Activated CD4-positive, alpha-beta T cell treated with anti-CD3 and anti-CD28 coated beads, Interleukin-2, amount 10 ng/mL, durations not matched to agents 7 days and 5 days (primary cell): ENCODE measurements at places on chromosomes 2 and 18.
A peak's percentile ranks its signal among the peaks of the same experiment; 100 is the strongest.

DNA sequence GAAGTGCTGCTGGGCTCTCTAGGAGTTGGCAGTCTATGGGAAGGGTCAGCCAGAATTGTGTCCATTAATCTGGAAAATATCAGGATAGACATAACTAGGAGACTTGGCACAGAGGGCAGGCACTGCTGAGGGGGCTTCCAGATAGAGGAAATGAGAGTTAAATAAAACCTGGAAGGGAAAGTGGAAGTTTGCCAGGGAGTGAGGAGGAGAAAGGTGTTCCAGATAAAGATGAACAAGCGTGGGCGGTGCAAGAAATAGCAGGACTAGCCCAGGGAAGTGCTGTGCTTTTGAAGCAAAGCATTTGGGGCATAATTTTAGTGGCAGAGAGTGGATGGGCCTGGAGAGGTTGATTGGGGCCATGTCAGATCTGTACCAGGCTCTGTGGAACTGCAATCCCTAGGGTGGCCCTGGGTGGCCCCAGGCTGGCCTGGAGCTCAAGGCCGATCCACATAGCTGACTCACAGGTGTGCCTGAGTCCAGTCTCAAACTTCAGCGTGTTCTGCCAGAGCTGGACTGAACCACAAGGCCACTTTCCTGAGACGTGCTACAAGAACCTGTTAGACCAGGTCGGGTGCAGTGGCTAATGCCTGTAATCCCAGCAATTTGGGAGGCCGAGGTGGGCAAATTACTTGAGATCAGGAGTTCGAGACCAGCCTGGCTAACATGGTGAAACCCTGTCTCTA lies 26.9 kb downstream of the GALM start:
- DNase-seq, result no peak

DNA sequence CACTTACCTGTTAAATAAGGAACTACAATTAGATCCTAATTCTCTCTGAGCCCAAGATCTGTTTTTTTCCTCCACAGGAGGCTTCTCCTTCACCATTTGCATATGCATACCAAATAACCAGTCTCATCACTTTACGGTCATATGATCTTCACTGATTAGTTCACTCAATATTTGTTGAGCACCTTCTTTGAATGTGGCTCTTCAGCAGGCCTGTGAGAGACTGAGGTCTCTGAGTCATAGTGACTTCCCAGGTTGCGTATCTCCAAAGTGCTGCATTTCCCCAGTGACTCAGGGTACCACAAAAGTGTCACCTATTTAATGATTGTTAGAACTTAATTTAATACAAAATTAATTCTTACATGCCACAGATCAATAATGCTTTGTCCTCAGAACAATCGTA lies 108.8 kb upstream of the TRIB2 start:
- DNase-seq, result no peak

DNA sequence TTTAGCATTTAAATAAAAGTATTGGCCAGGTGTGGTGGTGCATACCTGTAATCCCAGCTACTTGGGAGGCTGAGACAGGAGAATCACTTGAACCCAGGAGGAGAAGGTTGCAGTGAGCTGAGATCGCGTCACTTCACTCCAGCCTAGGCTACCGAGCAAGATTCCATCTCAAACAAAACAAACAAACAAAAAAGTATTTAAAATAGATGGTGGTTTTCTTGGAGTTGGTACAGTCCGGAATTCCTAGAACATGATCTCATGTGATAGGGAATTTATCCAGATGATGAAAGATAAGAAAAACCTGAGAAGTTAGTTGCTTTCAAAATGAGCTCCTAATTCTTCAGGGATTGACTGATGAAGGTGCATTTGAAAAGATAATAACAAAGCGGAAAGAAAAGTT lies 62.0 kb downstream of the BIRC6 start:
- no peak for DNase-seq

DNA sequence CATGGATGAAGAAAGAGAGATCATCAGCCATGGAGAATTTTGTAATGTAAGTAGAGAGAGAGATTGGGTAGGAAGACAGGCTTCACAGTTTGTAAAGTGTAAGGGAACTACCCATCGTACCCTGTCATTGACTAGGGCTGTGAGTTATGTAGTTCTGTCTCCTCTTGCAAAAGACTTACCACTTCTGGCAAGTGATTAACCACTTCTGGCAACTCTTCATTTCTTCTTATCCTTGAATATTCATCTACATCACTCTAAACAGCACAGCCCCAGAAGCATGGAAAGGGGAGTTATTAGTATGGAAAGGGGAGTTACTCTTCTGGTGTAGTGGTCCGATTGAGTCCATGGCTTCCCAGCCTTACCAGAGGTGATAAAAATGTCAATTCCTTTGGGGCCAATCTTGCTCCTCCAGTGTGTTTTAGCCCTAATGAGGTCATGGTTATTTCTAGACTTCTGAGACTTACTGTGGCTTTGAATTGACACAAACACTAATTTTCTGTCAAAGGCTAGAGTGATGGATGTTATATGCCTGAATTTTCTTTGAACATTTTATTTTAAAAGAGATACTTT lies 52.0 kb downstream of the STAT1 start:
- no peak for DNase-seq

DNA sequence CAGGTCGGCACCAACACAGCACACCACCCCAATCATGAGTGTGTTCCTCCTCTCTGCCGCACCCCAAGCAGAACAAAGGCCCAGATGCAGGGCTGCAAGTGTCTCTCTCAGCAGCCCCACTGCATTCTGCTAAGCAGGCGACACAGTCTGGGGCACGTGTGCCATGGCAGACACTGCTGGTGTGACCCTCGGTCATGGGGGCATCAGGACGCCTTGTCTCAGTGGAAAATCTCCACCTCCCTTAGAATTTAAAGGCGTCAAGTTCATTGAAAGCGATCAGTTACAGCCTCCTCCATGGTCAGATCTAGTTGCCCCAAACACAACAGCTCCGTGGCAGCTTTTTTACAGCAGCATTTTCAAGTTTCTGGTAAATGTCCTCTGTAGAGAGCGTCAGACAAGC lies 57.2 kb downstream of the ADNP2 start:
- DNase-seq, result no peak

- no peak for DNase-seq
Measured at GRCh38 chr2:239594019-239594771, 193.4 kb upstream of the HDAC4 start.

- no peak for DNase-seq
Measured at GRCh38 chr18:44736664-44737380, 56.1 kb downstream of the SETBP1 start.

GRCh38 chr2:176177580-176178037 lies 10.9 kb upstream of the HOXD1 start:
- DNase-seq, result no peak

- DNase-seq, result no peak
Measured at GRCh38 chr2:138454761-138455160, 46.8 kb upstream of the SPOPL start.

DNA sequence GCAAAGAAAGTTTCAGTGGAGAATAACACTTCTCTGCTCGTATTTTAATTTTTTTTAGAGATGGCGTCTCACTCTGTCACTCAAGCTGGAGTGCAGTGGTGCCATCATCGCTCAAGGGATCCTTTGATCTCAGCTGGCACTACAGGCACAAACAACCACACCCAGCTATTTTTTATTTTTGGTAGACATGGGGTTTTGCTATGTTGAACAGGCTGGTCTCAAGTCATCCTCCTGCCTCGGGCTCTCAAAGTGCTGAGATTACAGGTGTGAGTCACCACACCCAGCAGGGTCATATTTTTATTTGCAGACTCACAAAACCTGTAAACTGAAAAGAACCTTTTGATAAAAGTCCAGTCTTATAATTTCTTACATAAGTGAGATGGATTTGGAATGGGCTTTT lies 2.6 kb downstream of the TRAK2 start:
- DNase-seq, result peak; percentile 60

GRCh38 chr2:49070716-49071115 lies 83.6 kb downstream of the FSHR start:
- no peak for DNase-seq

DNA sequence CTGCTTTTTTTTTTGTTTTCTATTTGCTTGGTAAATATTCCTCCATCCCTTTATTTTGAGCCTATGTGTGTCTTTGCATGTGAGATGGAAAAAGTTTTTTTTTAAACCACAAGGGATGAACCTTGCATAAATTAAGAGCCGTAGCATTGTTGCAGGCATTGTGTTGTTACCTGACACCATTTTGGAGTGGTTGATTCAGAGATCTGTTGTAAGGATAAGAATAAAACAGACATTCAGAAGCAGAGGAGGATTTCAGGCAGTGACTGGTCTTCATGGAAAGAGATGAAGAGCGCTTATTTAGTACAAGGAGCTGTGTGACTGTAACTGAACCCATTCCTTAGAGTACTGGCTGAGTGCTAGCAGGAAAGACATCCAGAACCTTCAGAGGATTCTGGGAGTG lies 101.2 kb downstream of the LTBP1 start:
- DNase-seq, result no peak

GRCh38 chr2:235383272-235383843 lies 110.5 kb upstream of the AGAP1 start:
- DNase-seq, result no peak

DNA sequence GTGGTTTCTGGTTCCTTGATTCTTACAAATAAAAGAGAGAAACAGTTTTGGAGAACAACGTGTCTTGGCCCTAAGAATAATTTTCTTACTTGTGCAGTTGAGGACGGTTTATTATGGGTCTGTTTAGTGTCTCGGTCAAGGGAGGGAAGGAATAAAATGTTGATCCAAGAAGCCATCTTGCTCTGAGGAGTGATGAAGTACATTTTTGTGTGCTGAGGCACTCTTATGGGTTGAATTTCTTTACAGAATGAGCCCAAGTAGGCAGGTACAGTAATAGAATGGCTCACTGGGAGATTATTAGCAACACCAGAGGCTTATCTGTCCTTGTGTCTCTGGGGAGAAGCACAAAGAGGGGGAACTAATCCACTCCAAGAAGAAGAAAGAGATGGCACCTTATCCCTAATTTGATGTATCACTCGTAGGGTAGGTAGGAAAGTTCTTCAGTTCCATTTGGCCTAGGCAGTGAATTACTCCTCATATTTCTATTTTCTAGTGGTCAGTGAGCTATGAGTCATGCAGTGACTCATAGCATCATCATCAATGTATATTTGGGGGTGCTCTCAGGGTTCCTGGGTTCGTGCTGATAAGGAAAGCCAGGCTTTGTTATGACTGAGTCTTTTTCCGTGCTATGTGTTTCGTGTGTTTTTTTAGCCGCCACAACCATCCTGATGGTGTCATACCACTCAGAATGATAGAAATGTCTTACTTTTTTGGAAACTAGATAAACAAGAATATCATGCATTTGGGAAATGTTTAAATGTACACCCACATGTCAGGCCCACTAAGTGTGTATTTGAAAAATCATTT lies 250.1 kb upstream of the CTAGE1 start:
- no peak for DNase-seq

DNA sequence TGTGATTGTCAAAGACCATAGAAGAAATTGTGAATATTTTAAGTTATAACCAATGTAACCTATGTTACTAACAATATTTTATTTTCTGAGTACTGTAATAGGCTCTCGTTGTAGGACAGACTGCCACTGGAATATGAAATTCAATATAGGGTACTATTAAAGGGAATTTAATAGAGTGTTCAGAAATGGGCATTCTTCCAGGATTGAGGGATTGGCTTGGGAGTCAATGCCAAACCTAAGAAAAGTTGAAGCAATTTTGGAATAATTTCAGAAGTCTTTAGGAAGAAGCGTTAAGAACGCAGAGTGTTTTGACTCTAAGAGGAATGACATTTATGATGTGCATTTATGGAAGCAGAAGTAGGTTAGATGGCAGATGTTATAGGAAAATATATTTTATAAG lies 79.0 kb downstream of the ACVR2A start:
- DNase-seq, result no peak

DNA sequence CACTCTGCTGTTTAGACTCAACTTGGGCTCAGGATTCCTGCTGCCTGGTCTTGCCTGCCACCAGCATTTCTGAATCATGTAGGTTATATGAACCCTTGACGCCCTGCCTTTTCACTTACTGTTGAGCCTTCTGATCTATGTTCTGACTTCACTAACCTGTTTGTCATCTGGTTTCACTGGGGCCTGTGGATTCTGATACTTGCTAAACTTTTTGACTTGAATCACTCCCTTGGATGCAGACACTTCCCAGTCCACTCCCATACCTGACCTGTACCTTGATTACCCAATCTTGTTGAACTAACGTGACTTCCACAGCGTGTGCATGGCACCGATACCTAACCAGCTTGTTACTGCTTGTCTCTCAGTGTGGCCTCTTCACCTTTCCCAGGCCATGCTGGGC lies 35.6 kb upstream of the SPAG16 start:
- DNase-seq, result no peak

- DNase-seq, result no peak
Measured at GRCh38 chr2:118061135-118061955, 26.9 kb upstream of the INSIG2 start.

DNA sequence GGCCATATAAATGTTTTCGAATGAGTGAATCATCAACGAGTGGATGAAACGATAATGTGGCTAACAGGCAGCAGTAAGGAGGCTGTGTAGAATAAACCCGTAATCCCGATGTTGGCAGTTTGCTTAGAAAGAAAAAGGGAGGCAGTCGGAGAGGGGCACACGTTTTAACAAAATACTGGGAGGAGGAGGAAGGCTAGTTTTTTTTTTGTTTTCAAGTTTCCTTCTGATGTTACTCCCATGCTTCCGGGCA lies 476 bp upstream of the MSH2 start:
- no peak for DNase-seq

DNA sequence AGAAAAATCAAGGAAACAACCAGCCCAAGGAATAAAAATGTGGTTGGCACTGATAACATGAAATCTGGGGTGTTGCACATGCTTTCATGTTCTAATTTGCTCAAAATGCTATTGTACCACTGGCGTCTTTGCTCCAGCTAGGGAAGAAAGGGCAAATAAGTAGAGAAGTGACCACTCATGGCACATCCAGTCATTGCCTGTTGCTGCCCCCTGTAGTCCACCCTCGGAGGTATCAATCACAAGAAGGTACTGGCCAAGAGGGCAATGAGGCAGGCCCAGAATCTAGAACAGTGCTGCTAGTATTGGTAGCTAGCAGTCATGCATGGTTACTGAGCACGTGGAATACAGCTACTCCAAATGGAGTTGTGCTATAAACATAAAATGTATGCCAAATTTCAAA lies 213.4 kb downstream of the CDCA7 start:
- no peak for DNase-seq

DNA sequence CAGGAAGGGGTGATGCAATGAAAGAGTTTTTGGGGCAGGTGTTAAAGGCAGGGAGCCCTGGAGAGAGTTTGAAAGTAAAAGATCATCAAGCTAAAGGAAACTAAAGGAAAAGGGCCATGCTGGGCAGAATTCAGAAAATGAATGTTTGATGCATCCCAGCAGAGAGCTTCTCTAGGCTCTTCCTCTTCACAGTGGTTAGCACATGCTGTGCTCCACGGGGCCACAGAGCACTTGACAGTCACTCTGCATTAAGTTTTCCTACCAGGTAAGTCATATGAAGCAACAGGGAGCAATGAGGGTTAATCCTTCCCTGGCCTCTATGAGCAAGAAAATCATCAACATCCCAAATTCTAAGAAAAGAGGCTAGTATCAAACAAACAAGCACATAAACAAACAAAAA lies 895.2 kb downstream of the TRIB2 start:
- DNase-seq, result no peak

- DNase-seq, result no peak
Measured at GRCh38 chr2:205411558-205411957, 270.7 kb upstream of the NRP2 start.
